ENCODE measurements at places on chromosomes 13 and 19.

- no peak for DNase-seq
Observed at GRCh38 chr13:74024314-74024713, 109.9 kb downstream of the KLF12 start.

DNA sequence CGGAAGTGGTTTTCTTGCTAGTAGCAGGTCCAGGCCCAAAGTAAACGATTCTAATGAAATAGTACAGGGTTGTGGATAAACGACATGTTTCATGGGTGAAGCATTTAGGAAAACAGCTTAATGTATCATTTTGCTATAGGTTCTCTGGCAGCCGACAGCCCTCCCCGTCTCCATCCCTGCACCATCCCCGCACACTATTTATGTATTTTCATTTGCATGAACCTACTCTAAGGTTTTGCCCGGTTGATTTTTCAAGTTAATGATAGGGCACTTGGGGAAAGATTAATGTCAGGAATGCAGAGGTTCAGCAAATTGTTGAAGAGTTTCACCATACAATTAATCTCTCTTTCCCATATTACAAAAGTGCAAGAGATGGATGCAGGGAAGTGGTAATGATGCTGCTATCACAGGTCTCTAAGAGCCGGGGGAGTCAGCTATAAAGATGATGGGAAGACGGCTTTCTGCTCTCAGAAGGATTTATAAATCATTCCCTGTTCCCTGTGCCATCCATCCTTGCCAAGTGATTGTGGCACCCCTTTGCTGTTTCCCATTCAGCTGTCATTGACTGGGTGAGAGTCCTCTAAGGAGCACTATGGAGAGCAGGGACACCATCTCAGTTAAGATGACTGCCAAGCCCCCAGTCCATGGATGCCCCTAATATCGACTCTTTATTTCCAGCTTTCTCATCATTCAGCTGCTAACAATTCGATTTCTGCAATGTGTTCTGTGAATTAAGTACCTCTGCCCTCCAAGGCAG lies 186.3 kb downstream of the IRS2 start:
- no peak for DNase-seq

DNA sequence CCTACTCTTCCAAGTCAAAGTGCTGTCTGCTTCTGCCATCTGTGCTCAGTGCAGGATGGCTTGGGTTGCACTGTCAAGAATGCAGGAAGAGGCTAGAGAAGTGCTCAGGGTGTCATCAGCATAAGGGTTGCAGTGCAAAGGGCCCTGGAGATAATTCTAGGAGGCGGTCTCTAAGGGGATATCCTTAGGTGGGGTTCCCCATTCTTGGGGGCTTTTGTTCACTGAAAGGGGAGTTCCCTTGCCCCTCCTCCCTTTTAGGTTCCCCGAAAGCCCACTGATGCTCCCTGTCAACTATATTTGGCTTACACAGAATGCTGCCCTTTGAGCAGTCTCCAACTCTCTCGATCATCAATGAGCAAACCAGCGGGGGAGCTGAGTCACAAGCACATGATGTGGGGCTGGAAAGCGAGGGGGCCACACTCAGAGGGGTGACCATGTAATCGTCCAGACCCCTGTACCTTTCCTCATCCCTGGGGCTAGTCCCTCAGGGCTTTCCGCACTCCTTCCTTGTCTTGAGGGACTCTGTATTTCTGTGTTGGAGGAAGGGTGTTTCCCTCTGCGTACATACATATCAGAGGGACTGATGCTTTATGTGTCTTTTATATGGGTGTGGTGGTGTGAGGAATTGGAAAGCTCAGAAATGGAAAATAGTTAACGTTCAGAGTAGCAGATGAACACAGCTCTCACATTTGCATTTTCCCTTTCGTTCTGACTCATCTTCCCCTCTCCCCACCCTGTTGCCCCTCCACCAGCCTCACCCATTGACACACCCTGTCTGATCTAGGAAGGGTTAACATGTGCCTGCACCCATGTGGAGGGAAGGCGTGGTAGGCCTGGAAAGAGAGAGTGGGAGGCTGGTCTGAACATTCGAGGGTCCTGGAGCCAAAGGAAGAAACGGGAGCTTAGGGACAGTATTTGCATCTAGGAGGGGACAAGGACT lies 6.7 kb downstream of the ZBTB32 start:
- no peak for DNase-seq

- DNase-seq: no peak
Observed at GRCh38 chr13:76414320-76414719, 471.9 kb downstream of the KCTD12 start.

- no peak for DNase-seq
Observed at GRCh38 chr13:108980237-108980636, 350.8 kb downstream of the MYO16 start.

- no peak for DNase-seq
Observed at GRCh38 chr13:39451301-39451700, 151.7 kb downstream of the LHFPL6 start.

DNA sequence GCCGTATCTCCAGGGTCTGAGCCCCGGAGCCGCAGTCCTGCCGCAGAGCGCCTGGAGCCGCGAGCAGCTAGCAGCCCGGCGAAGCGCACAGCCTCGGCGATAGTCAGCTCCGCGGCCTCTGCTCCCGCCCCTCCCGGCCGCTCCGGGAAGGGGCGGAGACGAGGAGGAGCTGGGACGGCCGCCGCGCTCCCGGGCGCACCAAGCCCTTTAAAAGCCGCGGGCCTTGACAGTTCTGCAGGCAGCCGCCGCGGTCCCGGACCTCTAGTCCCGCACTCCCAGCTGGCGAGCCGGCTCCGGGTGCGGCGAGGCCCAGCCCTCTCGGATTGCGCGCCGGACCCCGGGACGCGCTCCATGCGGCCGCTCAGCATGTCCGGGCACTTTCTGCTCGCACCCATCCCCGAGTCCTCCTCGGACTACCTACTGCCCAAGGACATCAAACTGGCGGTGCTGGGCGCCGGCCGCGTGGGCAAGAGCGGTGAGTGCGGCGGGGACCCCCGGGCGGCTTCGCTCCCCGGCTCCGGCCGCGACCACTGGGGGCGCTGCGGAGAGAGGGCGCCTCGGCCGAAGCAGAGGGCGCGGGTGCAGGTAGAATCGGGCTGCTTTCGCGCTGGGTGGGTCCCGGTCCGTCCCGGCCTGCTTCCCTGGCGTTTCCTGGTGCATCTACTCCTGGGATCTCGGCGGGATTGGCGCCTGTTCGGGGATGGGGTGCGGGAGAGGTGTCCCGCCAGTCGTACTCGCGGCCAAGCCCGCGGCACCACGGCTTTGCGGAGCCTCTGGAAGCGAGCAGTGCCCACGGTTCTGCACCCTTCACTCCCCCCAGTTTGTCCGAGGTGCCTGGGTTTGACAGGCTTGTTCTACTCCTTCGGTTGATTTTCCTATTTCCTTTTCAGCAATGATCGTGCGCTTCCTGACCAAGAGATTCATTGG lies at the start of gene RASL11A:
Gene RASL11A, plus strand, starts transcription at position 237 of the 927 bp plus-strand sequence. Its CDS starts 115 bp downstream, at position 352.
- DNase-seq: peak; percentile 87

- peak; percentile 78 for DNase-seq
Observed at GRCh38 chr13:106533101-106533942, 2.1 kb downstream of the EFNB2 start.

DNA sequence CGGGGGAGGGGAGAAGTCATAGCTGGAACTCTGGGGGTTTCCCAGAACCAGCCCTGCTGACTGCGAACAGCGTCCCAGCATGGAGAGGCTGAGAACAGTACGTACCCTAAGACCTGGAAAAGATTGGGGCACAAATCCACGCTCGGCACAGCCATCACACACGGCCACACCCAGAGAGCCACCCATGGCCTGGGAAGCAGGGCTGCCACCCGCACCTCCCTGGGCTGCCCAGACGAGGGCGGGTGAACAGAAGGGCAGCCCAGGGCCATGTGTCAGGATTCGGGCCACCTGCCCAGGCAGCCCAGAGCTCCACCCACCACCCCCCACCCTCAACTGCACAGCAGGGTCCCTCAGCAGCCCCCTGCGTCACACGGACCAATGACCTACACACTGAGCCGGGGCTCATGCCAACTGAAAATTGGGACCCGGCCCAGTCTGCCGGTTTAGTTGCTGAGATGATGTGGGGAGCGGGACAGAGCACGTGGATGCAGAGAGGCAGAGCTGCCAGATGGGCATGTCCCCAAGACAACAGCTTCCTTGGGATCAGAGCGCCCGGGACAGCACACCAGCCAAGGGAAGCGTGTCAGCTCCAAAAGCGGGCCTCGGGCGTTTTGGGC lies 8.5 kb downstream of the UBXN6 start:
- no peak for DNase-seq

DNA sequence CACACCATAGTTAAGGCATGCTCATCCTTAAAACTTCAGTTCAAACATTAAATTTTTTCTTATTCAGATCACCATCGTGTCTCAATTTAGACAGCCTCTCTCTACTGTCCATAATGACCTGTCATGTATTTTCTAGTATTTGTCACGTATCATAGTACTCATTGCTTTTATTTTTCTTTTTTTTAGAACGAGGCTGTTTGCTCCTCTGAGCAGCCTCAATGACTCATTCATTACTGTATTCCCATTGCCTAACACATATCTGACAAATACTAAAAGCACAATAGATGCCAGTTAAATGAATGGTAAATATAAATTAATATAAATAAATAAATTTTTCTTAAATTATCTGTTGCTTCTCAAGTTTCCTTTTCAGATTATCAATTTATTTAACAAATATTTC lies 245.5 kb downstream of the TUBA3C start:
- no peak for DNase-seq

DNA sequence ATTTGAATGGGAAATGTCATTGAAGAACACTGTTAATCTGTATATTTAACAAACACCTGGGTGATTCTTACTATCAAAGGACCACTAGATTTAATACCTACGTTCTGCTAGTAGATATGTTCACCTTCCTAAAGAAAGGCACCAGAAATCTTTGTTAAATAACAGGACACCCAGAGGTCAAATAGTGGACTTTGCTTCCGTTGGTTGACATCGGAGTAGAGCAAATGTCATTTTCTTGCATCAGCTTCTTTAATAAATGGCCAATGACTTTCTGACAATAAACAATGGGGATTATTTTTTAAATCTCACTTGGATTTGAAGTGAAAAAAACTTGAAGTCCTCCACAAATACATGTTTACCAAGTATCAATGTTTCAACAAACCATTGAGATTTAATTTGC lies 111.1 kb downstream of the LACC1 start:
- no peak for DNase-seq

- no peak for DNase-seq
Observed at GRCh38 chr13:22114630-22115311, 443.9 kb downstream of the FGF9 start.

DNA sequence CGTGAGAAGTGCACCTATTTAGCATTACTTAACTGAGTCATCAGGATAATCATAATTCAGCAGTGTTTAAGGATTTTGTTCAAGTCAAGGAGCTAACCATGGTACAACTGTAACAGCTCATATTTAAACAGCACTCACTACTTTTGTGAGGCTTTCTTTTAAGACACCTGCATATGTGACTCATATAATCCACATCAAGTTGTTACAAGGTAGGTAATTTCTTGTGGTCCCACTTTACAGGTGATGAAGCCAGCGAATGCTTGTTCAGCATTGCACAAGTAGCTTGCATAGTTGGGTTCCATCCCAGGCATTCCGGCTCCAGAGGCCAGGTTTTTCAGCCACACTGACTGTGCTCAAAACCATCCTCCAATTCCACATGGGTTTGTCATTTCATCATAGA lies 569.2 kb downstream of the MYO16 start:
- DNase-seq: peak; percentile 45

- DNase-seq: no peak
Observed at GRCh38 chr19:38429055-38429810, 3.2 kb upstream of the RASGRP4 start.

DNA sequence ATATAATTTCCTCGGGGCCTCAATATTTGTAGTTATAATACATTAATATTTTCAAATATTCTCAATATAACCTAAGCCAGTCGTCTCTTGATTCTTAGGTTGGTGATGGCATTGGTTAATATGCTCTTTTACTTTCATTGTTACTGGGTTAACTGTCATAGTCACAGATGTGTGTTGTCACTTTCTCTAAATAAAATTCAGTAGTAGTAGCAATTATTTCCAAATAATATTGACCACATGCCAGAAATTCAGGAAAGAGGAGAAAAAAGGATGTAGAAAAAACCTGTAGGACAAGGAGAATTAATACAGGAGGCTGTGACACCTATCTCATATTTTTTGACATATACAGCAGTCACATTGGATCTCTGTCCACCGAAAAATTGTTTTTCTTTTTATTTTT lies 322.7 kb upstream of the SLITRK6 start:
- no peak for DNase-seq

GRCh38 chr13:52650731-52651130 lies 1.9 kb upstream of the SUGT1 start:
- DNase-seq: no peak

- DNase-seq: peak; percentile 95
Observed at GRCh38 chr19:19591133-19591825, 27.2 kb downstream of the PBX4 start.

Data from PC-3 (cell line).